Activated CD8-positive, alpha-beta memory T cell treated with anti-CD3 and anti-CD28 coated beads, Interleukin-2, amount 50 U/mL, for 4 hours (primary cell): ENCODE measurements at places on chromosomes 2 and 18.

DNA sequence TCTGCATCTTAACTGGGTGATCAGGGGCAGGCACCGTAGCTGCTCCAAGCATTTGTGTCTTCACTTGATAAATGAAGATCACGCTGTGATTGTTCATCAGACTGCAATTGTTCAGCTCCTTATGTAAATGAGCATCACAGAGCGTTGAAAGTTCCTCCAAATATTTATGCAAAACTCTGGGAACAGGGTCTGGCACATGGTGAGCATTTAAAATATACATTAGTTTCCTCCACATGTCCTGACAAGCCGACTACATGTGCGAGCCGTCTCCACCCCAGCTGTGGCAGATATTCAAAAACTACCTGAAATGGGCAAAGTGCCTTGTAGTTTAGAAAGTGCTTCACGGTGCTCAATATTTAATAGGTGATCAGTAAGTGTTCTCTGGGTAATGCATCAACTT lies 175.1 kb upstream of the ID2 start:
- DNase-seq: no peak

GRCh38 chr18:45726603-45727002 lies 2.6 kb downstream of the SLC14A1 start:
- DNase-seq: no peak

DNA sequence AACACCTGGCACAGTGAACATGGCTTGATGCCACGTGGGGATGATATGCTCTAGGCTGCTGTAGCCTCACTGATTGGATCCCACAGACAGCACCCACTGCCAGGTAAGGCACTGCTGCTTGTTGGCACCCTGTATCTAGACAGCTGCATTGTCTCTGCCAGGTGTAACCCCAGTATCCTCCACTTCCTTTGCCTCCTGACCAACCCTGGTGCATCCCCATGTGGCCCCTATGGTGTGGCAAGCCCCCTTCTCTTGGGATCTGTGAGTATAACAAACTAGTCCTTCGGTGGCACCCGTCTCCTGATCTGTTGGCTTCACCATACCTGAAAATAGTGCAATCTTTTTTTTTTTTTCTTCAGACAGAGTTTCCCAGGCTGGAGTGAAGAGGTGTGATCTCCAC lies 11.1 kb downstream of the TEX51 start:
- no peak for DNase-seq

GRCh38 chr2:108633409-108633808 lies 85.9 kb upstream of the RANBP2 start:
- DNase-seq: no peak

GRCh38 chr2:44135771-44136170 lies 32.9 kb upstream of the PPM1B start:
- no peak for DNase-seq
